ENCODE measurements at places on chromosomes 5 and 9.

DNA sequence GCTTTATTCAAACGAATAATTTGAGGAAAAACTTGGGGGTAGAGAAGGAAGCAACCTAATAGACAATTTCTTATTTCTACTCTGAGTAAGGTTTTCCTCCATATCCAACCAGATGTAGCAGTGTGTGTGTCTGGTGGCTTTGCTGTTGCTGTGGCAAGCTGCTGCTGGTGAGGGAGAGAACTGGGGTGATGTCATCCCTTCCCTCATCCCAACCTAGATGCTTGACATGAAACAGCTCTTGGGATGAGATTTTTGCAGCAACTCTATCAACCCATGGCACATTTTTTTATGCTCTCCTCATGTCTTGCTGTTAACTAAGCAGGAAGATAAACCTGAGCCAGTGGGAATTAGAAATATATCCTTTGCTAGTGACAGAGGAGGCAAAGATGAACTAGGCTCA, 135.8 kb downstream of the PCSK1 start:
- no peak for DNase-seq

DNA sequence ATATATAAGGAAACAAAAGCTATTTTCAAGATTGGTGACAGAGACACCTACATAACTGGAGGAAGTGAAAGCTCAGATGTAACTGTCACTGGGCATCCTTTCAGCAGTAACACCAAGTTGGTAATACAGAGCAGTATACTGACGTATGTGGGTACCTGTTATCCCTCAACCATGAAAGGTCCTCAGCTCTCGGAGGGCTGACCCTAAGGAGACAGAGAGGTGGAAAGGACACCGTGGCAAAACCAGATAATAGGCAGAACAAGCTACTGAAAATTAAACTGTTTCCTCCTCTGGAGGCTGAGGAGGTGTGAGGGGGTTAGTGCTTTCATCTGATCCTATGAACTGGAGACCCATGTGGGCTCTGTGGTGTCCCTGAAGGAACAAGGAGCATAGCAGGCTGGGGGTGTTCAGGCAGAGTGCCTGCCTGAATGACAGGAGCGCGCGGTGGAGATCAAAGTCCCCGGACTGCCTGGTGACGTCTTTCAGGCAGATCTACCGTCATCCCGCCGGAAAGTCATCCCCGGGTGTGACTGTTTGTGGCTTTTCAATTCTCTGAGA, 130.2 kb upstream of the FSTL4 start:
- no peak for DNase-seq

DNA sequence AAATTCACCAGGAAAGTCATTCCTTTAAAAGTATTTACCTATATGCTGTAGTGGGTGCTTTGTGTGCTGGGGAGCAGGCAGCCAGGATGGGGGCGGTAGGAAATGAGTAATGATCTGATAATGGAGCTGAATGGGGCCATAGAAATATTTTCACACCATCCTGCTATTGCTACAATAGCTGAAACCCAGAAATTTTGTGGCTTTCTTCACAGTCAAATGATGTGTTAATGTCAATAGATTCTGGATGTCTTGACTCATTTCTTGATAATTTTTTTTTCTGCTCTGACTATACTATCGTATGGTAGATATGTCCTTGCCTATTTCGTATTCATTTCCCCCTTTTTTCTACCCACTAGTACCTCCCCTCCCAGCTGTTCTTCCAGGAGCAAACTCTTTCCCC, 59.5 kb downstream of the RORB start:
- DNase-seq: no peak

DNA sequence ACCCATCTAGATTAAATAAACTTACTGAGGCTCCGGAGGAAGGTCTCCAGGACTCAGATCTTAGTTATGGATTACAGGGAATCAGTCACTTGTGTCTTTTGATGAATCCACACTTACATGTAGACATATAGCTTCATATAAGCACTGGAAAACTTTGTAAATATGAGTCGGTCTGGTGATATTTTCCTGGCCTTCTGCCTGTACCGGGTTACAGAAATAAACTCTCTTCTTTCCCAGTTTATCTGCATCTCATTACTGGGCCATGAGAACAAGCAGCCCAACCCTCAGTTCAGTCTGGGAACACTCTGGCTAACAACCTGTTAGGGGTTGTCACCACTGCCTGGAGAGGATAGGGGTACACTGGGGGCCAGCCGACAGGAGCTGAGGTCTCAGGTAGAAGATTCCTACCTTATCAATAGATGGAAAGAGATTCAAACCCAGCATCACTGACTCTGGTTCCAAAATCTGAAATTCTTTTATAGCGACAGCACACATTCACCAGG, 59.1 kb downstream of the THBS4 start:
- DNase-seq: no peak

DNA sequence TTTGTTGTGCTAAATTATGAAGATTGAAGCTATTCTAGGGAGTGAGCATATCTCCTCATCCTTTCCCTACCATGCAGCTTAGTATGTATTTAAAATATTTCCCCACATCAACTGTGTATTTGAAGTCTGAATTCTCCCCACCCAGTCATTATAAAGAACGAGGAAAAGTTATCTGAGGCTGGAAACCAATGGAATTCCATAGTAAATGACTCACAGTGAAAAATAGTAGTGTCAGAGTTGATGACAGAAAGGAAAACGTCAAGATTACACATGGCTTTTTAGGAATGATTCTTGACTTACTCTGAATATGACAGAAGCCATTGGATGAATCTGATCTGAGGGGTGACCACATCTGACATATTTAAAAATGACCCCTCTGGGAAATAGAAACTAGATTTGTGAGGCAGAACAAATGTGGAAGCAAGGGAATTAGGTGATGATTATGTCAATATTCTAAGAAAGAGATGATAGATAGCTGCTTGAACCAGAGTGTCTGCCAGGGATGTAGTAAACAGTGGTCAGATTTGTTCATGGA, 1768.9 kb upstream of the CDH9 start:
- DNase-seq: no peak

DNA sequence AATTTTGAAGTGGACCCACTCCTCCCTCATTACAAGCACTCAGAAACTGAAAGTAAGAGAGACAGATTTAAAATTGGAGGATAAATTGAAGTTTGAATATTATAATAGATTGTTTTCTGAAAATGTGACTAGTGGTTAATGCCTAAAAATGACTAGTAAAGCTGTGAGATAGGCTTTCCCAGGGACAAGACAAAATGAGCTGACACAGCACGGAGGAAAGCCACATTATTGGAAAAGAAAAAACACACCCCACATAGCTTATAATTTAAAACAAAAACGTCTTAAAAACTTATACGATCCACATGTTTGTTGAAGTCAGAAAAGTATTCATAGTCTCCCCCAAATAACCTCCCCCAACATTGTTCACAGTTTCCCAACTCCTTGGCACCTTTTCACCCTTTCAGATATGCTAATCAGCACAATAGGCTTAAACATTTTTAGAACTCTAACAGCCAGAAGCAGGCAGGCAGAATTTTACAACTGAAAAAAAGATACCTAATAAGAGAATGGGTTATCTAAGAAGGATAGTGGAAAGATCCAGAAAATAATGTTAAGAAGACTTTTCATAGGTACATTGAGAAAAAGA, 6.1 kb downstream of the C7 start:
- no peak for DNase-seq

DNA sequence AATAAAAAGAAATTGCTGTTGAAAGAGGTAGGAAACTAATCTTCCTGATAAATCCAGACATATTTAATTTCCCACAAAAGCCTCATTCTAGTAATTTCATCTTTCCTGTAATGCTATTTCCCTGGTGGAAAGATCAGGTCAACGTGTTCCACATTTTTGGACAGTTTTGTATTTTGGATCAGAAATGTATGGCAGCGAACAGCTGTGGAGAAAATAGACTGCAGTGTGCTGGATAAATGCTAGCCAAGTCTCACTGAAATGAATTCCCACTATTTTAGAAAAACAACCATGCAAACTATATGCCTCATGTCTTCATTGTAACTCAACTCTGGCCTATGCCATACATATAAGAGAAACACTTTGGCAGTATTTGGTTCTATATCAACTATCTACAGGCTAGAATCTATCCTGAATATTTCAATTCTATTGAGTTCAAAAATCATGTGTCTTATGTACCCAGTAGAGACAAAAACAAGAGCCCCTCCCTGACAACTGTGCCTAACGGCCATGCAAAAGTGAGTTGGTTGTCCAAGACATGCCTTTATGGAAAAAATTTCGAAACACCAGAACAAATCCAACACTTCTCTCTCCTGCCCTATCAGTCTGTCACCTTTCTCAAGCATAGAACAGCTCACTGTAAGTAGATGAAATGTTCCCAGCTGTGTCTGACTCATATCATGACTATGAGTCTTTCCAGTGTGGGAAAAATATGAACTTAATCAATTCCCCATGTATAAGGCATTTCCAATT, 191.3 kb upstream of the NREP start:
- no peak for DNase-seq

- no peak for DNase-seq
Observed at GRCh38 chr5:6459896-6460295, 11.2 kb downstream of the UBE2QL1 start.

DNA sequence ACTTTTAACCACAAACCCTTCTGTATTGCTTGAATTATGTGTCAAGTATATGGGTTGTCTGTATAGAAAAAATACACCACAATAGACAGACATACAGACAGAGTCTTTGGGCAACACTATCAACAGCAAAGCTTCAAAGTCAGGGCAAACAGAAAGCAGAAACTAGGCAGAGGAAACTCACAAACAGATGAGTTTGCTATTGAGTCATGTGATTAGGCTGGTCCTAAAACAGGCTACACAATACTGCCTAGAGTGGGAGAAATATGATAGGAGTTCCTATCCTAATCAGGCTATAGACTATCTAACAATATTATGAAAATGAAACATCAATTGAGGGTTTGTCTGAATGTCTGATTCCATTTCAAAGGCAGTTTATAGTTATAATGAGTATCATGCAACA, 156.4 kb downstream of the EDIL3 start:
- DNase-seq: no peak

DNA sequence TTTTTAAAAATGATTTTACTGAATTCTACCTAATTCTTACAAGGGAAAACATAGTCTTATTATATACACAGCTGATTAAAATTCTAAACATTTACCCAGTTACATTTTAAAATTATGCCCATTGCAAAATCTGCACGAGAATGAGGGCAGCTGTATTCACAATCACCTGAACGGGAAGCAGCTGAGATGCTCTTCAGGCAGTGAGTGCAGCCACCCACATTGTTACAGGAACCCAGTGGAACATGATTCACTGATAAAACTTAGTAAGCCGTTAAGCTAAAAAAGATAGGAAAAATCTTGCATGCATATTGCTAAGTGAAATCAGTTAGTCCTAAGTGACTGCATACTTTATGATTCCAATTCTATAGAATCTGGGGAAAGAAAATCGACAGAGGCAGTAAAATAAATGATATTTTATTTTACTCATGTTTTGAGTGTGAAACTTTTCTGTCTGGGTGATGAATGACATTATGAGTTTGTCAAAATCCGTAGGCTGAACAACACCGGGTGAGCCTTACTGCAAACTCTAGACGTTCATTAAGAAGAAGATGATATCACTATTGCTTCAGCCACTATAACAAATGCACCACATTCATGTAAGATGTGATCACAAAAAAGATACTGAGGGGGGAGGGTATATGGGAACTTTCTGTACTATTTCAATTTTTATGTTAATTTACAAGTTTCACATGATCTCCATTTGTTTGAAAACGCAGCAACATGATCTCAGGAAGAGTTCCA, 39.1 kb upstream of the FLT4 start:
- no peak for DNase-seq

DNA sequence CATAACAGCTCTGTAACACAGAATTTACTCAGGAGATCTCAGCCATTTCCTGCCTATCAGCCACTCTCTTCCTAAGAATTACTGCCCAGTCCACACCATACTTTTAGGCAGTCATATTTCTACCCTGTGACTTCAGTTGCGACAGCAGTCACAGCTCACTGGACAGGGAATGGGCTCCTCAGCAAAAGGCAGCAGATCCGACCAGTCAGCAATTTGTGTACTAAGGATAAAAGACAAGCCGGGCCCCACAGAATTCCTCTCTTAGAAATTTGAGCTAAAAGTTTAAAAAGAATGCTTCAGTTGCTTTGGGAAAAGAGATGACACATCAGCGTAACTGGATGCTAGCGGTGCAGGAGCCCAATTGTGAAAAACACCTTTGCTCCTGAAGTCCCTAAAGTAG, 172.1 kb downstream of the ENC1 start:
- no peak for DNase-seq

- DNase-seq: peak; percentile 24
Observed at GRCh38 chr5:148290271-148291195, 21.7 kb upstream of the SPINK7 start.

DNA sequence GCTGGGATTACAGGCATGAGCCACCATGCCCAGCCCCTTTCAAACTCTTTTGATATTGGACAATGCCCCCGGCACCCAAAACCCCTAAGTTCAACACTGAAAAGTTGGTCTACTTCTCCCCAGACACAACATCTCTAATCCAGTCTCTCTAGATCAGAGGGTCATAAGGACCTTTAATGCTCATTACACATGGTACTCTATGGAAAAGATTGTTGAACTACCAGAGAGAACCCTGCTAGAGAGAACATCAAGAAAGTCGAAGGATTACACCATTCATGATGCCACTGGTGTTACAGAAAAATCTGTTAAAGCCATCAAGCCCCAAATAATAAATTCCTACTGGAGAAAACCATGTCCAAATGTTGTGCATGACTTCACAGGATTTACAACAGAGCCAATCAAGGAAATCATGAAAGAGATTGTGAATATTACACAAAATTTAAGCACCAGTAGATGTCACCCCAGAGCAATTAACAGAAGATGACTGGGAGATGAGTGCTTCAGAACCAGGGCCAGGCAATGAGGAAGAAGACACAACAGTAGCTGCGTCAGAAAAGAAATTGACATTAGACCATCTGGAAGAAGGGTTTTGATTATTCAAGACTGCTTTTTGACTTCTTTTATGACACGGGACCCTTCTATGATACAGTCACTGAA, 28.3 kb upstream of the NIPAL4 start:
- no peak for DNase-seq

DNA sequence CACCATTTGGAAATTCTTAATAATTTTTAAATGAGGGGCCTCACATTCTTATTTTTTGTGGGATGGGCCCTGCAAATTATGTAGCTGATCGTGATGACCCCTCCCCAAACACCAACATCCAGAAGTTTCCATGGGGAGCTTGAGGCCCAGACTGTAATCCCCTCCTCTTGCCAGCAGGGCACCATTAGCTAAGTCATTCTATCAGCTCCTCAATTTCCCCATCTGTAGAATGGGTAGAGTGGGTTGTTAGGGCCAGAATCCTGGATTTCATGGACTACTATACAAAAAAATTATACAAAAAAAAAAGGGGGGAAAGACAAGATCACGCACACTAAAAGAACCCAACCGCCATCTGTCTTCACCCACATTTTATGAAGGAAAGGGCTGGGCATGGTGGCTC, 38.4 kb downstream of the SHB start:
- no peak for DNase-seq

DNA sequence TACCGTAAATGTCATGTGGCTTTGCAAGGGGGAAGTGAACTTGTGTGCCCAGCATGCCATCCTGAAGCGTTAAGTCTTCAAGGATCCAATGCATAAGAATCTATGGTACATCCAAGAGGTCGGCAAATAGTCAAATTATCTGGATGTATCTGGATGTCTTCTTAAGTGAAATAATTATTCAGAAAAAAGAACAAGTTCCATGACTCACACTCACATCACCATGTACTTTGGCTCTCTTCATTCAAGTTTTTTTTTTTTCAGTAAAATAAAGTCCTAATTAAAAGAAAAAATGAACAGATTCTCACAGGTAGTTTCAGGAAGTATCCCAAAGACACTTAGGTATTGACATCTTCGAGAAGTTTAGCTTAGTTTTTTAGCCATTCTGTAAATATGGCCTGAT, 62.7 kb upstream of the MEGF10 start:
- no peak for DNase-seq
